ENCODE measurements at places on chromosomes 13 and 19.

DNA sequence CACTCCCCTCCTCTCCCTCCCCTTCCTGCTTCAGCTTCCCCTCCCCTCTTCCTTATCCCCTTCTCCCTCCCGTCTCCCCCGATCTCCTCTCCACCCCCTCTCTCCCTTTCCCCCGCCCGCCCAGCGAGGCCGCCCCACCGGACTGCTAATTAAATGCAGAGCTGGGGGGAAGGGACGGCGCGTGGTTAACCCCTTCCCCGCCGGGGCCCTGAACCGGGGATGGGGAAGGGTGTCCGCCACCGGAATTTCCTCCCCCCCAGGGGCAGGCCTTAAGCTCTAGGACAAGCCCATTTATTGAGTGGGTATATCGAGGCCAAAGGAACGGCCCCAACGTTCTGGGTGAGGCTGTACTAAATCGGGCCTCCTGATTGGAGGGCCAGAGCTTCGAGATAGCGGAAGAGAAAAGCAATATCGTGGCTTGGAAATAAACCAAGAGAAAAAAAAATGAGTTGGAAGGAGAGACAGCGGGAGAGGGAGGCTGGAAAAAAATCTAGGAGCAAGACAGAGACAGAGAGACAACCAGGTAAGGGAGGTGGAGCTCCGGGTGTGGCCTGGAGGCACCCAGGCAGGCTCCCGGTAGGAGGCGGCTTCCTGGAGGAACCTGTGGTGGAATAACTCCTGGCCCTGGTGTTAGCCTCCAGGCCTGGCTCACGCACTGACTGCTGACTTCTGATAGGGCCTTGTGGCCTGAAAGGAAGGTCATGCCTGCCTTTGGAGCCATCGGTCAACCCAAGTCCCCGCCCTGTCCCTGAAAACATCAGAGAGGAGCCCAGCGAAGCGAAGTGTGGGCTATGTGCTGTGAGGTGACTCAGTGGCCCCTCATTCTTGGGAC lies 11.6 kb upstream of the JUND start:
- H3K4me1 ChIP-seq = peaks cover 51% of the 10 kb centered on the region
- H3K36me3 ChIP-seq = peaks cover 24% of the 10 kb centered on the region
- H3K27ac ChIP-seq = peak overlapping the region; percentile 94
- DNase-seq = peak; percentile 81

- no peak for DNase-seq
- no peak overlapping the region for H3K4me3 ChIP-seq
- peaks cover 7% of the 10 kb centered on the region for H3K36me3 ChIP-seq
- no peaks in the 10 kb centered on the region for H3K27me3 ChIP-seq
Measured at GRCh38 chr13:45219938-45220375, 19.1 kb upstream of the KCTD4 start.

DNA sequence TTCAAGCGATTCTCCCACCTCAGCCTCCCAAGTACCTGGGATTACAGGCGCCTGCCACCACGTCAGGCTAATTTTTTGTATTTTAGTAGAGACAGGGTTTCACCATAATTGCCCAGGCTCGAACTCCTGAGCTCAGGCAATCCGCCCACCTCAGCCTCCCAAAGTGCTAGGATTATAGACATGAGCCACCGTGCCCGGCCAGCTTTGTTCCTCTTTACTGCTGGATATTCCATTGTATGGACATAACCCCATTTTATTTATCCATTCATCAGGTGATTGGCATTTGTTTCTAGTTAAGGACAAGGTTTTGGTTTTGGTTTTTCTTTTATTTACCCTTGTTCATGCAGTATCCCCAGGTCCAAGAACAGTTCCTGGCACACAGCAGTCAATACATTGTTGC lies 4.1 kb upstream of the RPS9 start:
- no peak for DNase-seq
- no peak overlapping the region for H3K27ac ChIP-seq
- no peaks in the 10 kb centered on the region for H3K27me3 ChIP-seq
- peaks cover 18% of the 10 kb centered on the region for H3K36me3 ChIP-seq
- no peak overlapping the region for H3K4me3 ChIP-seq

DNA sequence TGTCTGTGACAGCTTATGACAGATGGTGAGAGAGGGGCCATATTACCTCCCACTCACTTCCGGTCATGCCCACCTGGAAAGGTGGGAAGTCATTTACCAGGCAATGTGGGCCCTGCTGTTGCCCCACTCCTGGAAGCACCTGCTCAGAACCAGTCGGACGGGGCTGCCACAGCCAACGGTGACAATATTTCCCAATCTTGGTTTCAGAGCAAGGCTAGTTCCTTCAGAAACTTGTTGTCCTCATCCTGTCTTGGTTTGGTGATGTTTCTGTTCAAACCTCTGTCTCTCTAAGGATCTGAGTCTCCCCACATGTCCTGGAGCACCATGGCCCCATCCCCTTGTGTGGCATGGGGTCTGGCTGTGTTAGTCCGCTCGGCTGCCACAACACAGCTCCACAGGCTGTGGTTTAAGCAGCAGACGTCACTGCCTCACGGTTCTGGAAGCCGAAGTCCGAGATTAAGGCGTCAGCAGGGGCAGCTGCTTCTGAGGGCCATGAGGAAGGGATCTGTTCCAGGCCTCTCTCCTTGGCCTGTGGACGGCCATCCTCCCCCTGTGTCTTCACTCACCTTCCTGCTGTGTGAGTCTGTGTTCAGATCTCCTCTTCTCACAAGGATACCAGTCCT lies 31.5 kb upstream of the SLC15A1 start:
- no peak overlapping the region for H3K27ac ChIP-seq
- no peaks in the 10 kb centered on the region for H3K36me3 ChIP-seq
- peaks cover 21% of the 10 kb centered on the region for H3K27me3 ChIP-seq
- no peaks in the 10 kb centered on the region for H3K4me1 ChIP-seq
- no peak for DNase-seq

Measured in T-helper 2 cell treated with Interferon-gamma antibody and Interleukin-4, amounts not matched to agents 5 μg/mL and 100 μg/mL, for 36 hours (primary cell).